ENCODE measurements at places on chromosomes 2 and 18.
A peak's percentile ranks its signal among the peaks of the same experiment; 100 is the strongest.

- no peak for DNase-seq
These were observed 33.6 kb upstream of the ODC1 start for GRCh38 chr2:10481666-10482157.

- no peak for DNase-seq
These were observed 310.8 kb upstream of the MAP2 start for GRCh38 chr2:209113026-209113425.

DNA sequence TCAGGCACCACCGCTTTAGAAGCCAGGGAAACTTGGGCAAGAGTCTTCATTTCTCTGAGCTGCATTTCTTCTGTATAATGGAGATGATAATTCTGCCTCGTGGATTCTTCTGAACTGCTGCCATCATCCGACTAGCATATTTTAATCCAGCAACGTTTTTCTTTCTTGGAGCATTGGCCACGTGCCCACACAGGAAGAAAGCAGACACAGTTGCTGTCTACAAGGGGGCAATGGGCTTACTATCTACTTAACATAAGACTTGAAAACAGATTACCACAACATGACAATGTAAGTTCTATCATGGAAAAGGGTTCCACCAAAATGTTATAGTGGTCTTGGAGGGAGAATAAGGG lies 176.5 kb downstream of the FAM210A start:
- no peak for DNase-seq

DNA sequence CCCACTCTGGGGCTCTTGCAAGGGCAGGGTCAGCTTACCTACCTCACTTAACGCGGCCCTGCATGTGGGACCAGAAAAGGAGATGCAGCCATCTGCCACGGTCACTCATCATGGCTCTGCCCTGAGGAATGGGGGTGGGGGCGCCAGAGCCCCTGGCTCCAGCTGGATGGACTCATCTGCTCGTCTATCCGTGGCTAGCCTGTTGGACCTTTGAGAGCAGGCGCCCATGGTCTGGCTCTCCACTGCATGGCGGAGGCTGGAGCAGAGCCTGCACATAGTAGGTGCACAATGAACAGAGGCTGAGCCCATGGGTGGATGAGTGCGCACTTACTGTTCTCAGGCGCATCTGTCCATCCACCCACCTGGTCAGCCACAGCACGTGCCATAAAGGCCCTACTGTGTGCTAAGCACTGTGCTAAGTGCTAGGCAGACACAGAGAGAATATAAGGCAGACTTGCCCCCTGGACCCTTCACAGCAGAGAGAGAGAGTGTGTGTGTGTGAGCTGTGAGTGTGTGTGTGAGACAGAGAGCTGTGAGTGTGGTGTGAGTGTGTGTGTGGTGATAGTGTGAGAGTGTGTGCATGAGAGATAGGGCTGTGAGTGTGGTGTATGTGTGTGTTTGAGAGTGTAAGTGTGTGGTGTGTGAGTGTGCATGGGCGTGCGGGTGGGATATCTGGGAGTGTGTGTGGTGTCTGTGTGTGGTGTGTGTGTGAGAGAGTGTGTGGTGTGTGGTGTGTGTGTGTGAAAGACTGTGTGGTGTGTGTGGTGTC lies 151.3 kb downstream of the TFCP2L1 start:
- no peak for DNase-seq

DNA sequence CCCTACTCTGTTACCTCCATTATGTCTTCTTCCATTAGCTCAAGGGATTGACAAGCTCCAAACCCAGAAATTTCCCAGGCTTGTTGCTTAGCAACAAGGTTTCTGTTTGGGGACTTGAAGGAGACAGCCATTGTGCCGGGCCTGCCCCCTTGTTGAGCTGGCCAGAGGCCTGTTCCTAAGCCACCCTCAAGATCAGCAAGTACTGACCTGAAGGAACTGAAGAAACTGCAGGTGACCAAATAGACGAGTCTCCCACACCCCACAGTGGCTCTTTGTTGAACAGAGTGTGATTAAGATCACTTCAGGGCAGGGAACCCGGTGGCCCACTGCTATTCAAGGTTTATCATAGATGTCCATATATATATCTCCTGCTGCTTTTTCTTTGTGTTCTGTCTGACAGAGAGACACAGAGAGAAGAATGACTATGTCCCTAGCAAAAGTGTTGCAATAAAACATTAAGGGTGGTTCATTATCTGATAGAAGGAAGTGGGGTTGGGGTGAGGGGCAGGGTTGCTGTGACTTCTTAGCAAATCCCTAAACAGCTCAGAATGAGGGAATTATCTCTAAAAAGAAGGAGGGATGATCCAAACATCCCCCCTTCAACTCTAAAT lies 69.2 kb downstream of the RNF144A start:
- no peak for DNase-seq

DNA sequence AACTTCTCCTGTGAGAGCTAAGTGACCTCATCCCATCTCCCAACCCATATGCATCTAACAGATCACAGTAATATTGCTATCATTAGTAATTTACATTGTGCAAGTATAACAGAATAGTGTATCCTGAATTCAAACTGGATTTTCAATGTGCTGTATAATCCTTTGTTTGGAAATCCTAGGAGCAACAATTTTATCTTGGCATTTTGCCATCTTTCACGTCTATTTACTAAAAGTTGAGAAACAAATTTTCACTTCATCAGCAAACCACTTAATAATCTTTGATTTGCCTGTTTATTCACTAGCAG lies 3.8 kb downstream of the HNRNPLL start:
- DNase-seq = no peak

DNA sequence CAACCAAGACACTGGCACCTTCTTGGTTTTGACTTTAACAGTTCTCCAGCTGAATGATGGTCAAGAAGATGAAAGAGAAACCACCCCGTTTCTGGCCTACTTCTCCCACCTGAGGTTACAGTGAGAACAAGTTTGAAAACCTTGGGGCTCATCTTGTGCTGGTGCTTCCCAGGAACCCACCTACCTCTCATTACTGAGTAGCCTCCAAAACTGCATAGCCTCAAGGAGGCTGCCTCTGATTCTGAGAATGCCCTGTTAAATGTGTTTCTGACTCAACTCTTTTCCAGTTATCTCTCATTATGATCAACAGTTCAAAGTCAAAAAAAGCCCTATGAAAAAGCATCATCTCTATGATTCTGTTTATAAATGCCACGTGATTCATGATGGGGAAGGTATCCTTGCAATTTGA lies 121.9 kb downstream of the CACNB4 start:
- no peak for DNase-seq

GRCh38 chr2:15881120-15881433 lies 59.3 kb upstream of the MYCN start:
- DNase-seq = no peak

- no peak for DNase-seq
These were observed 98.6 kb downstream of the GALNT1 start for GRCh38 chr18:35680139-35680551.

- no peak for DNase-seq
These were observed 11.7 kb upstream of the CNGA3 start for GRCh38 chr2:98334439-98335078.

DNA sequence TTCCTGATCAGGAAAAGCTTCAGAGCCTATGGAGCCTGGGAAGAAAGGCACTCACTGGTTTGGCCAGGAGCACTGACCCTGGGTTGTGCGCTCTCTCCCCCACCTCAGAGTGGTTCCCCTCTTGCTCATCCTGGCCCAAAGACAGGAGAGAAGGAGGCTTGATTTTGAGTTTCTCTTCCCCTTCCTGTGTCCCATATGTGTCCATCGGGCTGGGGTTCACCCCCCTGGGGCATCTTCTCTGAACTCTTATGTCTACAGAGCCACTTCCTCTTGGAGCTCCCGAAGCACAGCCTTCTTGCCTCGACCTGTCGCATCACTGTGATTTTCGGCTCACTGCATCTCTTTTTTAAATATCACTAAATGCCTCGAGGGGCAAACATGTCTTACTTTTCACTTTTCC lies 692.3 kb downstream of the RNF144A start:
- no peak for DNase-seq

- peak; percentile 81 for DNase-seq
These were observed 69.9 kb upstream of the ITGB6 start for GRCh38 chr2:160269803-160270570.

- no peak for DNase-seq
These were observed 200.8 kb downstream of the PLCL1 start for GRCh38 chr2:198004921-198005829.

DNA sequence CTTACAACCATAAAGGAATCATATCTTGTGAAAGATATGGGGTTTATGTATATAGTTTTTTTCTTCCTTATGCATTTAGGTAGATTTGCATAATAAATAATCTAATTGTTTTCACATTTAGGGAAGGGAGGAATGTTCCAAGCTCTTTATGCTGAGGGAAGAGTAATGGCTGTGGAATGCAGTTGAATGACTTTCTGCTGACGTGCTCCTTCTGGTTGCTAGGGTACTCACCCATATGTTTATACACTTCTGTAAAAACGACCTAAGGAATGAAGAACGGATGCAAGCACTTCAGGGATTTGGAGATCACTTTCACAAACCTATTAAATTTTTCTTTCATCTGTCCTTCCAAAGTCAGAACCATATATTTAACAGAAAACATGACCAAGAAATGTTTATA lies 29.2 kb upstream of the PPP4R1 start:
- peak; percentile 31 for DNase-seq

DNA sequence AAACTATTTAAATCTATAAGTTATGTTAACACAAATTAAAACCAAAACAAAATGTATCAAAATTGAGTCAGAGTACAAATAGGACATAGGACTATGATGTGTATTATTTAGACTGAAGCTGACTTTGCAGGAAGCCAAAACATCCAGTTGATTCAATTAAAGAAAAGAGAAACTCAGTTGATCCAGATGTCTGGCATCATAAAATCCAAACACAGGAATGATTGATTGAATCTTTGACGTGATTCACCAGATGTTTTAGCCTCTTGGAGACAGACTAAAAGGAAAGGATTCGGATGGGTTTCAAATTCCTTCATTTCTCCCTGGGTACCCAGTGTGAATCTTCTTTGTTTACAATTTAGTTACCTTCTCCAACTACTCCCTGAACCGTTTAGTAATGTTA lies 272.9 kb downstream of the IRS1 start:
- no peak for DNase-seq

- DNase-seq = no peak
These were observed 39.4 kb downstream of the TMEM18 start for GRCh38 chr2:637804-638203.

DNA sequence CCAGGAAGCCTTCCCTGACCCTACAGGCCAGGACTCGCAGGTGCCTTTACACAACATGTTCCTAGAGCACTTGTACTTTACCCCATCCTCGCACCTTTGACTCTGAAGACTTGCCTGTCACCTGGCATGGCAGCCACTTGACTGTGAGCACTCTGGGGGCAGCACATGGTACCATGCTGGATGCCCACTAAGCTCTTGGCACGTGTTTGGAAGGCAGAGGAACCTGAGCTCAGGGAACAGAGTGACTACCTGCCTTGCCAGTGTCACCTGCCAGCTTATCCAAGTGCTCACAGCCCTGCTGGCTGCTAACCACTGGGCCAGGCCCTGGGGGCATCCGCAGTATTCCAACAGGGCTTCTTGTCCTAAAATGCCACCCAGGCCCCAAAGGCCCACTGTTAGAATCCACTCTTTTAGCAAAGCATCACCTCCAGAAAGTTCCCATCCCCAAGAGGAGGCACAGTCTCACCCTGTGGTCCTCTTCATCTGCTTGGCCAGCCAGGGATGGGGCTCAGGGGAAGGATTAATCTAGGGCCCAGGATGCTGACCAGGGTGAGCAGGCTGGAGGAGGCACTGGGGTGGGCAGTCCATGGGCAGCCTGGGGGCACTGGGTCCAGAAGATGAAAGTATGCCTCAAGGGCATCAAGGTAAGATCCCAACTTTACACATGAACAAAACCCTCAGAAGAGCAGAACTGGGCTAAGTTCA lies 57.0 kb downstream of the ZBTB7C start:
- no peak for DNase-seq

- DNase-seq = no peak
These were observed 75.1 kb downstream of the CTAGE1 start for GRCh38 chr18:22342625-22343024.

DNA sequence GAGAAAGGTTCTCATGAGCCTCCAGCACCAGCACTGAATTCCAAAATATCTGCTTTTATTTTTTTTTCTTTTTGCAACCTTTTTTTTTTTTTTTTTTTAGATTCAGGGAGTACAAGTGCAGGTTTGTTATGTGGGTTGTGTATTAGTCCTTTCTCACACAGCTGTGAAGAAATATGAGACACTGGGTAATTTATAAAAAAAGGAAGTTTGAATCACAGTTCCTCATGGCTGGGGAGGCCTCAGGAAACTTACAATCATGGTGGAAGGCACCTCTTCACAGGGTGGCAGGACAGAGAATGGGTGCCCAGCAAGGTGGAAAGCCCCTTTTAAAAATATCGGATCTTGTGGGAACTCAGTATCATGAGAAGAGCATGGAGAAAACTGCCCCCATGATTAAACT lies 7.9 kb upstream of the TMX3 start:
- no peak for DNase-seq

GRCh38 chr2:130352237-130352636 lies 3.6 kb upstream of the PTPN18 start:
- DNase-seq = no peak

DNA sequence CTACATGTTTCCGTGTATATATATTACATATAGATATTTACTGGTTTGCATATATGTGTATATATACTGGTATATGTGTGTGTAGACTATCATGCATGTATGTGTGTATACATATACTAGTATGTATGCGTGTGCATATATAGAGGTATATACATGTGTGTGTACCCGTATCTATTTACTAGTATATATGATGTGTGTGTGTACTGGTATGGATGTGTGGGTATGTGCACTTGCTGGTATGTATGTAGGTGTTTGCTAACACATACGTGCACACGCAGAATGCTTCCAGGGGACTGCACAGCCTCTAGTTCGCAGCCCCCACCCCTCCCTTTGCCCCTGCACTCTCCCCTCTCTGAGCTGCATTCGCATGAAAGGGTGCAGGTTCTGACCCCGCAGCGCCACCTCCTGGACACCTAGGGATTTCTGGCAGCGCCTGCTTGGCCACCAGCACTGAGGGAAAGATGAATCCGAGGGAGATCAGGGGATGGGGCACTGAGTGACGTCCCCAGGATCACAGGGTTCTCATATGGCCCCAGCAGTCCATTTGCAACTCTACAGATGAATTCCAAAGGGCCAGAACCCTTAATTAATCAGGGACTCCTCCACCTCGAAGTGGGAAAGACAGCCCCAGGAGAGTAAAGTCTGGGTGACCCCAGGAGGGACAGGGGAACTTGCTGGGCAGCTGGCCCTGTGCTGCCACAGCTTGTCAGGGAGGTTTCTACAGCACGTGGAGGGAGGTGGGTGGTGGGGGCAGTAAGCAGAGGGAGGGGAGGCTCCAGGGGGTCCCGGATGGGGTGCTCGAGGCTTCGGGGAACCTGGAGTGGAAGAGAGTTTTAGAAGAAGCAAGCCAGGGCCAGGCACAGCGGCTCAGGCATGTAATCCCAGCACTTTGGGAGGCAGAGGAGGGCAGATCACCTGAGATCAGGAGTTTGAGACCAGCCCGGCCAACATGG lies 66.8 kb upstream of the ASAP2 start:
- no peak for DNase-seq

DNA sequence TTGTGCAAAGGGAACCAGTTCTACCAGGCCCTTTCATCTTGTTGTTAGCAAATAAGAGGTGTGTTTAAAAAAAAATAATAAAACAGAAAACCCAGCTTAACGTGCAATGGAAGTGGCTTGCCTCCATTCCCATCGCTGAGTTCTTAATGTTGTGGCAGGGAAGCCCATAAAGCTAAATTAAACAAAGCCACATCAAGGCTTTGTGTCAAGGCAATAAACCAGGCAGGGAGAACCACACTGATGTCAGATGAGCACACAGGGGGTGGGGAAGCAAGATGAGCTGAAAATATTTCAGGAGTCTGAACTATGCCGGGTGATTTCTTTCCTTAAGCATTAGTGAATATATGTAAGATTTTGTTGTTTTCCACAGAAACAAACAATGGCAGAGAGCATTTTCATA lies 73.5 kb downstream of the PHLPP1 start:
- DNase-seq = no peak

- peak; percentile 7 for DNase-seq
These were observed 602.9 kb downstream of the ARHGAP15 start for GRCh38 chr2:143732076-143732475.

Data from NCI-H446 treated with DMSO at 0.1 percent for 48 hours (cell line).